ENCODE measurements at places on chromosomes 12 and 14.

DNA sequence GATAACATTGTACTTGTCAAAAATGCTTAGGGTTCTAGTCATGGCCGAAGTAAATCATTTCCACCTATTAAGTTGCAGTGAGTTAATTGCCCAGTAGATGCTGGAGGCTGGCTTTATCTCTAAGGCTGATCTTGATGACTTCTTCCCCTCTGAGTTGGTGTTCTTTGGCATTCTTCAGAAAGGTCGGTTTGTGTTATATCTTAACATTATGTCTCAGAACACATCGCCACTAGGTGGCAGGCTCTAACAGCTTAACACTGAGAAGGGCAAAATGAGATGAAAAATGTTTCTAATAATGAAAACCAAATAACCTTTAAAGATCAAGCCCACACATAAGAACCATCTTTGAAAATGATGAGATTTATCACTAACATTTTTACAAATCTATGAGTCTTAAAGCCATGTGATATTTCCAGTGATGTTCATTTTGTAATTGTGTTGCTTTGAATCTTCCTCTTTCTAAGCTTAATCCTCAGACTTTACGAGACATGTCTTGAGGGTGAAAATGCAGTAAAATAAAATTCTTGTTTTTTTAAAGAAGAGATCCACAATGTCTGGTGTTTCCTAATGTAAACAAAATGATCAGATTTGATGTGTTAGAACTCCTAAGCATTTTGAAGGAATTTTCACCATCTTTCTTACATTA lies 28.6 kb downstream of the SUDS3 start:
- peak; percentile 11 for DNase-seq

DNA sequence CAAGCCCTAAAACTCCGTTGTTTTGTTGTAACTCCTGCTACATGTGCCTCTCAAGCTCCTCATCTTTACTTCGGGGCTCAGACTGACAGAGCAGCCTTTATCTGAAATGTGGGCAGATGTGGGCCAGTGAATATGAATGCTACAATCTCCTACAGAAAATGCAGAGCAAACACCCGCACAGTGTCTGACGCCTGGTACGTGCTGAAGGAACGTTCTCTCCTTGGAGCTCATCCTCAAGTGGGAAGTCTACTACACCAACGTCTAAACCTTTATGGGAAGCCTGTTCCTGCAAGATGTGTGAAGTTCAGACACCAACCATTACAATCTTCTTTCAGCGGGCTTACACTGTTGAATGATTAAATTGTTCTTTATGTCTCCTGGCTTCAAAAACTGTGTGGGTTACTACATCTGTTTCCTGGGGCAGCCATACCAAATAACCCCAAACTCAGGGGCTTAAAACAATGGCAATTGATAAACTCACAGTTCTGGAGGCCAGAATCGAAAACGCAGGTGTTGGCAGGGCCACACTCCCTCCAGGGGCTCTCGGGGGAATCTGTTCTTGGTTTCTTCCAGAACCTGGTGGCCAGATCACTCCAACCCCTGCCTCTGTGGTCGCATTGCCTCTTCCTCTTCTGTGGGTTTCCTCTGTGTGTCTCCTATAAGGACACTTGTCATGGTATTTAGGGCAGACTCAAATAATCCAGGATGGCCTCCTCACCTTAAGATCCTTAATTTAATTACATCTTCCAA lies 179.7 kb upstream of the PLXNC1 start:
- DNase-seq: no peak

DNA sequence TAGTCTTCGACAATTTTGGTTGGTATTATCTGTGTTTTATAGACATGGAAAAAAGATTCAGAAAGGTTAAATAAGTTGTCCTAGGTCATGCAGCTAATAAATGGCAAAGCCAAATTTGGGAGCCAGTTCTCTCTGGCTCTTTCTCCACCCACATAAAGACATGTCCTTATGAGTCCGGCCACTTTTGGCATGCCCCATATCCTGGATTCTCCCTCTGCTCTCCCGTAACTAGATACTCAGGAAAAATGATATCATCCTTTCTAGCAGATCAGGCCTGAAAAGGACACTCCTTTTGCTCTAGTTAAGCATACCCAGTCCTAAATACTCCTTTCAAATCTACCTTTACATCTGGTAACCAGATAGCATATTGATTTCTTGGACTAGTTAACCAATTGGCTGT lies 64.4 kb downstream of the TTLL5 start:
- DNase-seq: no peak

DNA sequence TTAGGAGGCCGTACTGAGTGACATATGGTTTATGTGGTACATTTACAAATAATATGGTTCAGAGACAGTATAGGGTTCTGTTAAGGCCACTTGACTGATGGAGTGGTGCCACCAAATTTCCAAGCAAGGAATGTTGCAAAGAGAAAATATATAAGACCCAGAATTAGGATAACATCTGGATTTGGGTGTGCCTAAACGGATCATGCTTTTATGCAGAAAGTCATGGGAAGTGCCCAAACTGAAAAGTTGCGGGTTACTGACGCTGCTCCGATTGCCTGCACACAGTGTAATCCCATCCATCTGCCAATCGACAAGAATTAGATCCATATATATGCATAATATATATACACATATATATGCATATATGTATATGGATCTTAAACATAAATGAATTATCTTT lies 138.4 kb upstream of the DCN start:
- no peak for DNase-seq

DNA sequence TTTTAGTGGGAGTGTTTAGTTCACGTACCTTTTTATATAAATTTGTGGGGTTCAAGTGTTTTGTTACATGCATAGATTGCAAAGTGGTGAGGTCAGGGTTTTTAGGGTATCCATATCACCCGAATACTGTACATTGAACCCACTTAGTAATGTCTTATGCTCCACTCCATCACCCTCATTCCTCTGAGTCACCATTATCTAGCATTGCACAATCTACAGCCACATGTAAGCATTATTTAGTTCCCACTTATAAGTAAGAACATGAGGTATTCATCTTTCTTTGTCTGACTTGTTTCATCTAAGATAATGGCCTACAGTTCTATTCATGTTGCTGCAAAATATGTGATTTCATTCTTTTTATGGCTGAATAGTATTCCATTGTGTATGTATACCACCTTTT lies 583.7 kb upstream of the LRFN5 start:
- DNase-seq: no peak

GRCh38 chr12:63985456-63985855 lies 141.0 kb downstream of the SRGAP1 start:
- DNase-seq: no peak

DNA sequence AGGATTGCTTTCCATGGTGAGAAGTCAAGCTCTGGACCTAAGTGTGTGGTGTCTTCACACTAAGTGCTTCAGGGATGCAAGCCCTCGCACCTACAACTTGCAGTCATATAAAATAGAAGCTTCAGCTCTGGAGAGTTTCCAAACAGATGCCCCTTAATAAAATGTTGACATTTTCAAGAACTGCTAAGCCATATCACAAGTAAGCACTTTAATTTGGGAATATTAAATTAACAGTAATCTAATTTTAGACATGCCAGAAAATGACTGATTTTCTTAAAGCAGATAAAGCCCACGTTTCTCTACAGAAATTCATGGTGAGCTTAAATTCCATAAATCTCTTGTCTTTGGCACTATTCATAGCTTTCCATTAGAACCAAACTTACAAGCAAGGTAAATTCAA lies 600.1 kb upstream of the FLRT2 start:
- no peak for DNase-seq

DNA sequence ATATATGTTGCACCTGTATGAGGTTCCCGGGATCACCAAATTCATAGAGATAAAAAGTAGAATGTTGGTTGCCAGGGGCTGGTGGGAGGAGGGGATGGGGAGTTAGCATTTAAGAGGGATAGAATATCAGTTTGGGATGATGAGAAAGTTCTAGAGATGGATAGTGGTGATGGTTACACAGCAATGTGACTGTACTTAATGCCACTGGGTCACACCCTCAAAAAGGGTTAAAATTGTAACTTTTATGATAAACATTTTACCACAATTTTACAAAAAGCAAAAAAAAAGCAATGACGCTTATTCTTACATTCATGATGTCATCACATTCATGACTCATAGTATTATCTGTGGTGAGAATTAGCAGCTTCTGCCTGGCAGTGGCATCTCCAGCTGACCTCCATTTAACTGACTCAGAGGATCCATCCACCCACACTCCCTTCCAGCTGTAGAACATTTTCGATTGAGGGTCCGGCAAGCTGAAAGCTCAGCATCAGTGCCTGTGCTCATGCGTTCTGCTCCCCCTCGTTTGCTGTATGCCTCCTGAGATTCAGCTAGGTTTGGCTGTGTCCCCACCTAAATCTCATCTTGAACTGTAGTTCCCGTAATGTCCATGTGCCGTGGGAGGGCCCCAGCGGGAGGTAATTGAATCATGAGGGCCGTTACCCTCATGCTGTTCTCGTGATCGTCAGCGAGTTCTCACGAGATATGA lies 64.8 kb upstream of the TMEM260 start:
- DNase-seq: no peak

DNA sequence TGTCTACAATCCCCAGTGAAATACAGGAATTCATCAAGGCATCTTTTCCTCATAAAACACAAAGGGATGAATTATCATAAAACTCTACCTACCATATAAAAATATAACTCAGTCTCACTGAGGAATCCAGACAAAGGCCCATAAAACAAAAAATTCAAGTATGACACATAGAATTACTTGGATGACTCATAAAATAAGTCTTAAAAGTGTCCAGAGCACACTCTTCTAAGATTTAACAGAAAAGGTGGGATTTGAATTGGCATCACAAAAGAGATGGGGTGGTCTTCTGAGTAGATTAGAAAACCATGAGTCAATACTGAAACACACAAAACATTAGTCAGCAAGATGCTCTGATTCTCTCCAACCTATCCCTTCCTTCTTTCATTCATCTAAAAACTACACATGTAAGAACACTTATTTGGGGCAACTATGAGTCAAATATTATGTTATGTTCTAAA lies 202.7 kb upstream of the GARIN6 start:
- DNase-seq: no peak

DNA sequence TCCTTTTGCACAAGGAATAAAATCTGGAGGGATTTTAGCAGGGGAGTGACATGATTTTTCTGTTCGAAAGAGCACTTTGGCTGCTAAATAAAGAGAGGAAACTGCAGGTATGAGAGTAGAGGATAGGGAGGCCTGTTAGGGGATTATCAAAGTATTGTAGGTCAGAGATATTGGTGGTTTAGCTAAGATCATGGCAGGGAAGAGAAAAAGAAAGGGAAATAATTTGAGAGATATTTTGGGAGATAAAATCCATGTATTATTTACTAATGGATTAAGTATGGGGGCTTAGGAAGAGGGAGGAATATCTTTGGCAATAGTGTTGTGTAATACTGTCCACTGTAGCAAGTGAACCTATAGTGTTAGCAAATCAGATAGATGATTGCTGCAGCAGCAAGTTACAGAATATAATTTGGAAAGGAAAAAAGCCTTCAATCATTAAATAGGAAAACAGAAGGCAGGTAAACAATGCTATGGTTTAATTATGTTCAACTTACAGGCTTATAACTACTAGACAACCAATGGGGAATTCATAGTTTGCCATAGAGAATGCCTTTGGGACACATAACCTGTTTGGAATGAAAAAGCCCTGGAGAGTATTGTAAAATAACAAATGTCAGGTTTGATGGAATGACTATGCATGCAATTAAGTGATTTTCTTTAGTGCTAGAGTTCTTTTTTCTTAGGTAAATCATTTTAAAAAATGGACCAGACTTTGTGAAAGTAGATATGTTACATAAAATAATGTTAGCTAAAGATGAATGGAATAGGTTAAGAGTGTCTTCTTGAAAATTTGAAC lies 50.5 kb downstream of the ADIPOR2 start:
- no peak for DNase-seq

- no peak for DNase-seq
Observed at GRCh38 chr14:69682621-69683263, 71.3 kb downstream of the SUSD6 start.

DNA sequence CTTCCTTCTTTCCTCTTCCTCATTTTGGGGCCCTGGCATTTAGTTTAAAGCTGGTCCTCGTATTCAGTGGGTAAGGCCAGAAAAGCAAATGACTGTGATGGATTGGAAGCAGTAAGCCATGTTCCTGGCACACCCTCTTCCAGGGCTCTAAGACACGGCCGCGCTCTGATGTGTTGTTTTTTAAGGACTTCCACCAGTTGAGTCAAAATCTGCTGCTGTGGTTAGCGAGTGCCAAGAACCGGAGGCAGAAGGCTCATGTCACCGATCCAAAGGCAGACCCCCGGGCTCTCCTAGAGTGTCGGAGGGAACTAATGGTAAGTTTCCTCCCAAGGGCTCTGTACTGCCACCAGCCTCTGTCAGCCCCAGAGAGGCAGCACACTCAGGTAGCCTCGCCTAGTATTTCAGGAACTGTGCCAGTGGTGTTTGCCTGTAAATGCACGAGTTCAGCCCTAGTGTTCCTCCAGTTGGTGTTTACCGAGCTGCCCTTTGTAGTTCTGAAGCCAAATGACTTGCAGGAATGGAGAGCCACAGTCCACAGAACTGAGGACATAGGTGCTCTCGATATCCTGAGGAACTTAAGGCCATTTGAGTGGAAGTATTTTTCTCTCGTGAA lies 72.7 kb downstream of the ESR2 start:
- DNase-seq: no peak

DNA sequence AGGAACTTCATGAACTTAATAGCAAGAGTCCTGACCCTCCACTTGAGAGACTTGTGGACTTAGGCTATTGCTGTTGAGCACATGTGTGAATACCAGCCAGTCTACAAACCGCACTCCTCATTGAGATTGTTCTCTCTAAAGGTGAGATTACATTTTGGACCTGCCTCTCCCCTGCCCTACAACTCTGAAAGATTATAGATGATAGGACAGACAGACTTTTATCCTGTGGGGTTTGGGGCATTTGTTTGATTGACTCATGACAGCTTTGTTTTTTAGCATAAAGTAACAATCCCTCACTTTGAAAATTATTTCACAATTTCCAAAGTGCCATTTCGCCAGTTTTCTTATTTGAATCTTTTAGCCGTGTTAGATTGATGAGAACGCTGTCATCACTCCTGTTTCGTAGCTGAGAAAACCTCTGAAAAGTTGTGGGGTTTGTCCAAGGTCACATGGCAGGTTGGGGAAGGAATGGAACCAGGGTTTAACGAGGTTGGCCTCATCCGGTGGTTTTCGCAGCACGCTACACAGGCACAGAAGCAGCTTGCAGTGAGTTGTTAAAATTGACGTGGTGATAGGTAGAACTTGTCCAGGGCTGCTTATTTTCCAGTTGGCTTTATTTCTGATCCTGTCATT lies 836 bp downstream of the EVL start:
- DNase-seq: peak; percentile 67

- no peak for DNase-seq
Observed at GRCh38 chr14:105053421-105053820, 11.8 kb downstream of the GPR132 start.

- no peak for DNase-seq
Observed at GRCh38 chr12:6745741-6746525, 7.0 kb downstream of the MLF2 start.

- DNase-seq: no peak
Observed at GRCh38 chr12:113041560-113041959, 15.0 kb upstream of the DTX1 start.

GRCh38 chr12:68403296-68403695 lies 71.1 kb upstream of the MDM1 start:
- DNase-seq: no peak
